ENCODE measurements at places on chromosomes 11 and 22.
A peak's percentile ranks its signal among the peaks of the same experiment; 100 is the strongest.

DNA sequence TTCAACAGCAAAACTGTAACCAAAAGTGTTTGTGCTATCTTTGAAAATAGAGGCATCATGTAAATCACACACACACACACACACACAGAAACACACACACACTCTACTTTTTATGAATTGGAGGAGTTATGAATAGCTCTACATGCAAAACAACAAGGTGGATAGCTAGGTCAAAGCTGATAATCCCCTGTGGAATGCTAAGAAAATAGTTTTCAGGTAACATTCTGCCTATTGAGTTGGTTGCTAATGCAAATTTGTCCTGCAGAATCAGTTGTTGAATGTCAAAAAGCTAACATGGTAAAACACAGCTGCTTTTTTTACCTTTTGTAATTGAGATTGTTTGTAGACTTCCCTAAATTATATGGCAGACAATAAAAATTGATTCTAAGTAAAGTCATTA, 1658.4 kb upstream of the RAG2 start:
- DNase-seq = no peak

GRCh38 chr11:63536669-63537292, at the start of gene PLAAT4:
TSS of gene PLAAT4 (plus strand) at chr11:63536808. CDS start at chr11:63536869, 61 bp downstream.
- DNase-seq = peak; percentile 82

DNA sequence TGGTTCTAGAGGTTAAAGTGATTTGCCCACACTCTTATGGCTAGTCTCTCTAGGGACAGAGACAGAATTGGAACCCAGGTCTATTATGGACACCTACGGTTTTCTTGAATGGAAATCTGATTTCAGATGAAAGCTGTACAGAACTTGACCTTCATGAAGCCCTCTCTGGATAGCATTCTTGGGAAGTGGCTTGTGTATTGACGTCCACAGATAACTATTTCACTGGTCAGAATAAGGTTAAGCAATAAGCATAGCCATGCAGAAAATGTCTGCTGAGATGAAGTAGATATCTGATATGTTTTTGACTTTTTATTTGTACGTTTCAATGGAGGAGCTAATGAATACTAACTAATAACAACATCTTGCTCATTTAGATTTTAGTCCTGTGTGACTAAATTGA, 1.1 kb downstream of the TLCD5 start:
- no peak for DNase-seq

- DNase-seq = no peak
These were observed 66.4 kb downstream of the CD82 start for GRCh38 chr11:44631831-44632230.

- no peak for DNase-seq
These were observed 61.2 kb downstream of the GUCY1A2 start for GRCh38 chr11:106957030-106957482.

GRCh38 chr11:34840736-34841386, 75.3 kb downstream of the APIP start:
- DNase-seq = no peak

DNA sequence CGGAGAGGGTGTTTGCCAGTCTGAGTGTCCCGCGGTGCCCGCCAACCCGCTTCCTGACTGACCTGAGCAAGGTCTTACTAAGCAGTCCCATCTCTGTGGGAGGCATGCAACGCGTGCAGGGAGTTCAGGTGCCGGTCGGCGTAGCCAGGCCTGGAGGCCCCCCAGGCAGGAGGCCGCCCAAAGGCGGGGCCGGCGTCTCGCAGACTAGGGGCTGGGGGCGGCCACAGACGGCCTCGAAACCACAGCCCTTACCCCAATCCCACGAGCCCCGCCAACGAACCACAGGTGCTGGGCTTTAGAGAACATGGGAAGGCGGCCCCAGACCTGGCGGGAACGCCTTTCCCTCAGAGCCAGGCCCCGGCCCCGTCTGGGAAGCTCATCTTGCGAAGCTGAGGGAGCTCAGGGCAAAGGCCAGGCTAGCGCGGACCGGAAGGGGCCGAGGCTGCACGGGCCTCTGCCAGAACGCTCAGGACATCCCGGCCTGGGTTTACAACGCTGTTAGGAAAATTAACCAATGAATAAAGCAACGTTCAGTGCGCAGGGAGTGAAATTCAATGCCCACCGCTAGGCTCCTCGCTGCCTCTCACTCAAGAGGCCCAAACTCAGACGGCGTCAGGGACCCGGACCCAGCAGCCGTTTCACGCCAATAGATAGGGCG, 2.1 kb upstream of the MTFP1 start:
- DNase-seq = peak; percentile 59

DNA sequence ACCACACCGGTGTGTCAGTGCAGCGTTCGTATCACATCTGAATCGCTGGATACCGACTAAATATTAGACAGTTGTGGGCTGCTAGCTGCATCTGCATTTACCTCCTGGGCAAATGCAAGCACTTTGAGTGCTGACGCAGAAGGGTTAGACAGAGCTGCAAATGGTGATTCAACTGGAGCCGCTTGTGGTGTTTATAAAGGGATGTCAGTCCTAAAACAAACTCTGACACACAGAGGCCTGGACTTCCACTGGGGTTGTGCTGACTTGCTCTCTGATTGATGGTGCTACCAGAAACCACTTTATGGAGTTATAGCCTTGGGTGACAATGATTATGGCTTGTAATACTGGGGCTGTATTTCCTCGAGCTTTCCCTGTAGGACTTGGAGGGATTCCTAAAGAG, 374.4 kb downstream of the NTM start:
- DNase-seq = no peak

DNA sequence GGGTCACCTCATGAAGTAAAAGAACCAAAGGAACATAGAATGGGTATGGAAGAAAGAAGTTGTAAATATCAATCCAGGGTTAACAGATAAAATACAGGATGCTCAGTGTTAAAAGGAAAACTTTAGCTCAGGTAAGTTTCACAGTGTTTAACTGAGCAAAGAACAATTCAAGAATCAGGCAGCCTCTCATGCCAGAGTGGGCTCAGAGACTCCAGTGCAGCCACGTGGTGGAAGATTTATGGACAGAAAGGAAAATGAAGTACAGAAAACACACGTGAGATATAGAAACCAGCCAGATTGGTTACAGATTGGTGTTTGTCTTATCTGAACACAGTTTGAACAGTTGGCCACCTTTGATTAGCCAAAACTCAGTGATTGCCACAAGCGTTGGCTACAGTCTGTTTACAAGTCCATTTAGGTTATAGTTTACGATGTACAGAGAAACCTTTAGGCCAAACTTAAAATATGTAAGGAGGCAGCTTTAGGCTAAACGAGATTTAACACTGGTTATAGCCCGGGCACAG, 9.1 kb downstream of the AP5B1 start:
- DNase-seq = no peak

- DNase-seq = no peak
These were observed 24.1 kb downstream of the DCPS start for GRCh38 chr11:126328001-126328390.

DNA sequence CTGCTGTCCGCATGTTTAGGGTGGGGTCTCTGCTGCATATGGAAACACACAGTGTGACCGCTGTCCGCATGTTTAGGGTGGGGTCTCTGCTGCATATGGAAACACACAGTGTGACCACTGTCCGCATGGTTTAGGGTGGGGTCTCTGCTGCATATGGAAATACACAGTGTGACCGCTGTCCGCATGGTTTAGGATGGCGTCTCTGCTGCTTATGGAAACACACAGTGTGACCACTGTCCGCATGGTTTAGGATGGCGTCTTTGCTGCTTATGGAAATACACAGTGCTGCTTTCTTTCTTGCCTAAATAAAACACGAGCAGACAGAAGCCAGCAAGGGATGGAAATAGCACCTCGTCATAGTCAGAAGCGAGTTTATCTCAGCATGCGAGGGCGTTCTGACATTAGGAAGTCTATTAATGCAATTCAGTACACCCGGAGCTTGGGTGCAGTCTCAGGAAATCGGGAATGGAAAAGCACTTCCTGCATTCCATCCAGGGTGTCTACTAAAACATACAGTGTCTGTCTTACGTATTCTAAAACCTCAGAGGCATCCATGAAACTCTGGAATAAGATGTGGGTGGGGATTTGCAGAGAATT, 32.6 kb upstream of the TOLLIP start:
- peak; percentile 16 for DNase-seq

GRCh38 chr11:103744496-103745153, 291.8 kb upstream of the DDI1 start:
- no peak for DNase-seq

DNA sequence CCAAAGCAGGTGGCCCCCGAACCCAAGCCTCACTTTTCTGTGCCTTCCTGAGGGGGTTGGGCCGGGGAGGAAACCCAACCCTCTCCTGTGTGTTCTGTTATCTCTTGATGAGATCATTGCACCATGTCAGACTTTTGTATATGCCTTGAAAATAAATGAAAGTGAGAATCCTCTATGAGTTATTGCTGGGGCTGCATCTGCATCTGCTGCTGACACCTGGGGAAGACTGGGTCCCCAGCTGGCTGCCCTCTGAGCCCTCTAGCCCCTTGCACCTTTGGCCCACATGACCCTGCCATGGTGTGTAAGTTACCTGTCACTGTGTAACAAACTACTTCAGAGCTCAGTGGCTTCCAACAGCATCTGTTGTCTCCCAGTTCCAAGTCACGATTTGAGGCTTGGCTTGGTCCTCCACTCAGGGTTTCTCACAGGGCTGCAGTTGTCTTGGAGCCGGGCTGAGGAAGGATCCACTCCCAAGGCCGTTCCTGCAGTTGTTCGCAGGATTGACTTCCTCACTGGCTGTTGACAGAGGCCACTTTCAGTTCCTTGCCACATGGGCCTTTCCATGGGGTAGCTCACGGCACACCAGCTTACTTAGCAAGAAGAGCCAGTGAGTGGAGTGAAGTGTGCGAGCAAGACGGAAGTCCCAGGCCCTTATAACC, 13.5 kb upstream of the UVRAG start:
- no peak for DNase-seq

DNA sequence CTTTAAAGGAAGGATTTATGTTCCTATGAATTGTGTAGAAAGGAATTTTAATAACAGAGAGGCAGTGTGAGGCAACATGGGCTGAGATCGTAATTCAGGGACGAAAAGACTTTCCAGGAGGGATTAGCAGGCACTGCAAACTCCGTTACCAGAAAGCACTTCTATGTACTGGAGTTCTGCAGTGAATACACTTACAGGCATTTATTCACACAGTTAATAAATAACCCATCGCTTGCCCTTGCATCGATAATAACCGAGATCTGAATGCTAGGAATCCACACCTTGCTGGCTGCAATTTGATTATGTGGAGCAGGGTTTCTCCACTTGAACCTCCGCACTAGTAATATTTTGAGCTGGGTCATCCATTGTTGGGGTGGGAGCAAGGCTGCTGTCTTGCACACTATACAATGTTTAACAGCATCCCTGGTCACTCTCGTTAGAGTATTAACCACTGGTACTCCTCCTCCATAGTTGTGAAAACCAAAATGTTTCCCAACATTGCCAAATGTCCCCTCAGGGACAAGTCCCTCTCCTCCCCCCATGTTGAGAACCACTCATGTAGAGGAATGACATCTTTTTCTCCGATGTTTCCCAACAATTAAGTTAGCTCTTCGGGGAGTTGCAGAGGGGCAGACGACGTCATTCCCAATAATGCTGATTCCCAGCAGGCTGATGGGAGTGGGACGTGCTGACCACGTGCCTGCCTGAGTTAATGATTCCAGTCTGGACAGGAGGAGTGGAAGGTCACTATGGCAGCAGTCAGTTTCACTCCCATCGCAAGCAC, 99.5 kb downstream of the SNX19 start:
- no peak for DNase-seq

DNA sequence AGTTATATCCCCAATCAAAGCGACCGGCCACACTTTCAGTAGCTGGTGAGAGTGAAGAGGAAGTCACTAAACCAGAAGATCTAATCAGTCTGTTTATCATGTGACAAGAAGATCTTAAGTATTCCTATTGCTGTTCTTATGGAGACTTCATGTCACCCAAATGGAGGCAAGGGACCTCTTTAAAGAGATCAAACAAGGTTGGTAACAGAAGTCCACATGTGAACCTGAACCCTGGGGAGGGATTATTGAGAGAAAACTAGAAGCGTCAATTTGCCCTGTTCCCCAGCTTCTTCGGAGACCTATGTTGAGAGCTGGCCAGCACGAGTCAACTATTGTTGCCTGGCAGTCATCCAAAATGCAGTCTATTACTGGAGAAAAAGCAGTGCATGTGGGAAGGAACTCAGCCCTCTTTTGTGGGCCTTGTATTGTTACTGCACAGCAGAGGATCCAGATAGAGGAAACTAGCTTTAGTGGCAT, 76.9 kb upstream of the CTSC start:
- peak; percentile 38 for DNase-seq

- DNase-seq = no peak
These were observed 38.1 kb downstream of the GLB1L2 start for GRCh38 chr11:134369656-134370525.

- no peak for DNase-seq
These were observed 43.0 kb upstream of the PLET1 start for GRCh38 chr11:112303616-112304015.

- DNase-seq = no peak
These were observed 8.1 kb downstream of the YWHAH start for GRCh38 chr22:31952472-31952871.

- DNase-seq = no peak
These were observed 185.5 kb downstream of the MAML2 start for GRCh38 chr11:96157517-96157873.

DNA sequence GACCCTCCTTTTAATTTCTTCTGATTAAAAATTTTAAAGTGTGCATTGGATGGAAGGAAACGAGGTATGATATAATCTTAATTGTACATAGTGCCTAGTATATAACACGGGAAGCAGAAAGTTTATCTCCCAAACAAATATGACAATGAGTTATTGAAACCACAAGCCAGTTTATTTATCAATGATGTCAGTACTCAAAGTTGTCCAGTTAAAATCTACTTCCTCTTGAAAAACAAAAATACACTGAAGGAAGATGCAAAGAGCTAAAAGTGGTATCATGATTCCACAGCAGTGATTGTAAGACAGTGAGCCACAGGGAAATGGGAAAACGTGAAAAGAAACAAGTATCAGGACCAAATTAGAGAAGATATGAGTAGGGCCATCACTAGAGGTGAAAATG, 18.8 kb upstream of the OR5B21 start:
- DNase-seq = peak; percentile 4

DNA sequence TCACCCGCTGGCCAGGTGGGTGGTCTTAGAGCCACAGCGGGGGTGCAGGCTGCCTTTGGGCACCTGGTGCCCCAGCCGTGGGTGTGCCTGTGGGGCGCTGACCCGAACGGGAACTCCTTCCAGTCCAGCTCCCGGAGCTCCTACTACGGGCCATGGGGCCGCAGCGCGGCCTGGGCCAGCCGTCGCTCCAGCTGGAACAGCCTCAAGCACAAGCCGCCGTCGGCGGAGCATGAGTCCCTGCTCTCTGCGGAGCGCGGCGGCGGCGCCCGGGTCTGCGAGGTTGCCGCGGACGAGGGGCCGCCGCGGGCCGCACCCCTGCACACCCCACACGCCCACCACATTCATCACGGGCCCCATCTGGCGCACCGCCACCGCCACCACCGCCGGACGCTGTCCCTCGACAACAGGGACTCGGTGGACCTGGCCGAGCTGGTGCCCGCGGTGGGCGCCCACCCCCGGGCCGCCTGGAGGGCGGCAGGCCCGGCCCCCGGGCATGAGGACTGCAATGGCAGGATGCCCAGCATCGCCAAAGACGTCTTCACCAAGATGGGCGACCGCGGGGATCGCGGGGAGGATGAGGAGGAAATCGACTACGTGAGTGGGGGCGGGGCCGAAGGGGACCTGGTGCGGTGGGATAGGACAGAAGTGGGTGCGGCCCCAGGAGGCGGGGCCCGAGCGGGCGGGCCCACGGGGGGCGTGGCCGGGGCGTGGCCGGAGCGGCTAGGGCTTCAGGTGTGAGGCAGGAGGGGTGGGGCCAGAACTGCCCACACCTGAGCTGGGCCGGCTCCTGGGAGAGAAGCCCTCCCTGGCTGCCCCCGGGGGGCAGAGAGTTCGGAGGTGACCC, 91.5 kb downstream of the CACNA1I start:
- DNase-seq = no peak

GRCh38 chr11:66539170-66539869, 6.5 kb downstream of the ZDHHC24 start:
- no peak for DNase-seq

All from globus pallidus (tissue), 1 donor.